ENCODE measurements at places on chromosomes 7 and 10.
A peak's percentile ranks its signal among the peaks of the same experiment; 100 is the strongest.

DNA sequence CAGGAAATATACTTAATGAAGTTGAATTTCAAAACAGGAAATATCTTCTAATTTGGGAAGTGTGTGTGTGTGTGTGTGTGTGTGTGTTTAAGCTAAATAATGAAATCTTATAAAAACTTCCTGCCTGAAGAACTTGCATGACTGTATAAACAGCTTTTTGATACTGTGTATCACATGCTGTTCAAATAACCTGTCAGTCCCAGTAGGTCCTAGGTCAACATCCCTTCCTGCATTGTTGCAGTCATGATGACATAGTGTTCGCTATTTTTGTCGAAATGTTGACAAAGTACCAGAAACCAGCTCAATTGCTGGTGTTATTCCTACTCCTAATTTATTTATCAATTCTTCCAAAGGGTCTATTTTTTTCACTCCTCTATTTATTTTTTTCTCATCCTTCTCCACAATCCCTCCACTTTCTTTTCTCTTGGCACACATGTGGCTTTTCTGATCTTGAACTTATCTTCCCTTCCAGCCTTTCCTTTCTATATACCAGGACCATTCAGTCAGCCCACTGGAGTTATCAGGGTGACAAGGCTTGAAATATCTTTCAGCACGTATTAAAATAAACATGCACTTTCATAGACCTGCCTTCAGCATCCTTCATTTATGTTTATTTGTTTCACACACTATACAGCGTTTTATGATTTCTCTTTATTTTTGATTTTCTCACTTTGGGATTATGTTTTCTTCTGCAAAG lies 115.8 kb downstream of the PLXDC2 start:
- no peak for DNase-seq

DNA sequence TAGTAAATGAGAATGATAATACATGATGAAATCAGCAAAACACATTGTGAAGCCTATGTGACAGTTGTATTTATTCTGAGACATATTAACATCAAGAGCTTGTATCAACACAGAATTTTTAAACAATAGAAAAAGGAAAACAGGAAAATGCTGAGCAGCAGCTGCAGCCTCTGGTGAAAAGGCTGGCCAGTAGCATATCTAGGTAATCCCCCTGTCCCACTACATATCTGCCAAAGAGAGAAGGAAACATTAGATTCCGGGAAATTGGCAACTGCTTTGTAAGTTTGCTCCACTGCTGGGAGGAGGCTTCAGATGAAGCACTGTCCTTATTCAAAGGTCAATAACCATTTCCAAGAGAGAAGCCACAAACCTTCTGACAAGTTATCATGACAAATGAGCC lies 89.4 kb downstream of the RALA start:
- no peak for DNase-seq

GRCh38 chr7:100897772-100898454 lies 2.2 kb upstream of the ACHE start:
- DNase-seq = no peak

DNA sequence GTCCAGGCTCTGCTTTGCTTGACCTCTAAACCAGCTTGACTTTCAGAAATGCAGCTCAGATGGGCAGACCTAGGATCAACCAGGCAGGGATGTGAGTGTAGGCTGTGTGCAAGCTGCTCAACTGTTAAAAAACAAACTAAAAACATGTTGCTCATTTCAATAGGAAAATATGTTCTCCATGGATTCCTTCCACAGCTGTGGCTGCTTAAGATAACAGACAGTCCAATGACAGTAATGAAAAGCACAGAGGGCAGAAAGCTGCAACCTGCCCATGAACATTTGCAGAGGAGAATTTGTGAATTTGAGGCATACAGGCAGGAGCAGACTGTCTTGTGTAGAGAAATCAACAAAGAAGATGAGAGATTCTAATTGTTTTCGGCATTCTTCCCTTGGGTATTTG lies 534.2 kb downstream of the CCSER2 start:
- DNase-seq = no peak

DNA sequence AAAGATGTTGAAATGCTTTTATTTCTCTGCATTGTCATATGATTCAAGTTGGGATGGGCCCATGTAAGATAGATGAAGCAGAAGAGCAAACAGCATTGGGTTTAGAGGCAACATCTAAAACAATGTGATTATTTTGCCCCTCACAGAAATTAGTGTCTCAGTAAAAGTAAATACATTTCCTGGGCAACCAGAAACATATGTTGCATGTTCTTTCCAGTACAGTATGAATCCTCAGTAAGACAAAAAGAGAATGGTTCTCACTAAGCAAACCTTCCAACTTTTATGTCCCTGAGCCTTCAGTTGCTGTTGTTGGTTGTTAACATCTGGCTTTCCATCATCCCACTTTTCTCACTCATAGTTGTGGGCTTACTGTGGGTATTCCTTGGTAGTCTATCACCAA lies 222.5 kb upstream of the PRPS1L1 start:
- no peak for DNase-seq

GRCh38 chr7:129471402-129471827 lies 30.9 kb upstream of the SMKR1 start:
- DNase-seq = no peak

DNA sequence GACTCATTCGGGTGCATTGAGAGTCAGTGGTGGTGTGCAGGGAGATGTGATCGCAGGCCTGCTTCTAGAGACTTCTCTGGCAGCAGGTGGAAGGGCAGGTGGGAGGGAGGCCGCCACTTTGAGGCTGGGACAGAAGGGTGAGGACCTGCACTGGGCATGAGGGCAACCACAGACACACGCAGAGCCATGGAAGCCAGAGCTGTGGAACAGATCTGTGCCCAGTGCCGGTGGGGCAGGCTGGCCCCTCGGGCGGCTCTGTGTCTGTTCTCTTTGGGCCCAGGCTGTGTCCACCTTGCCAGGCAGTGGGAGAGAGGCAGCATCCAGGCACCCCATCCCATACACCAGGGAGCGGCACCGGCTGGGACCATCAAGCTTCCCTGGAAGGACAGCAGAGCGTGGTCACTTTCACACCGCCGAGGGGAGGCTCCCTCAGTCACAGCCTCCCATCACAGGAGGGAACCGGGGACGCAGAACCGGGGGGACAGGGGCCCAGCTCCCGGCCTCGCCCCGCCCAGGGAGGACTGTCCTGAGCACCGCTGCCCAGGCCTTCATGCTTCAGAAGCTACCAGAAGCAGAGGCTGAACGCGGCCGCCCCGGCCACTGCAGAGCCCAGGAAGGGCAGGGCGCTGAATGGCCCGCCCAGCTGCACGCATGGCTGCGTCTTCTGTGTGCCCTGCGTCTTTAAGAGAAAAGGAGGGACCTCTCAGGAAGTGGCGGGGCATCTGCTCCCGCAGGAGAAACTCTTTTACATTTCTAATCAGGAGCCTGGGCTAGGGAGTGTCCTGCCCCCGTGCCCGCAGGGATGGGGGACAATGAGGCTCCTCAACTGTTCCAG lies 32.1 kb downstream of the EN2 start:
- no peak for DNase-seq

DNA sequence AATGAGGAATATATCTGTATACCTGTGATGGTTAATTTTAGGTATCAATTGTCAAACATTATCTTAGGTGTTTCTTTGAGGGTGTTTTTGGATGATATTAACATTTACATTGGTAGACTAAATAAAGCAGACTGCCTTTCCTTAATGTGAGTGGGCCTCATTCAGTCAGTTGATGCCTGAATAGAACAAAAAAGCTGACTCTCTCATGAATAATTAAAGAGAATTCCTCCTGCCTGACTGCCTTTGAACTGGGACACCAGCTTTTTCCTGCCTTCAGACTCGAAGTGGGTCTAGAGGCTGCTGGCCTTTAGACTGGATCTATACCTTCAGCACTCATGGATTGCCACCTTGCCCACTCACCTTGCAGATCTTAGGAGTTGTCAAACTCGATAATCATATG lies 117.9 kb upstream of the TMEM168 start:
- no peak for DNase-seq

GRCh38 chr7:115662120-115662519 lies 368.4 kb downstream of the TFEC start:
- peak; percentile 2 for DNase-seq

- no peak for DNase-seq
Observed at GRCh38 chr10:114491419-114491818, 87.1 kb upstream of the AFAP1L2 start.

GRCh38 chr7:601595-602340 lies 82.1 kb upstream of the PDGFA start:
- no peak for DNase-seq

DNA sequence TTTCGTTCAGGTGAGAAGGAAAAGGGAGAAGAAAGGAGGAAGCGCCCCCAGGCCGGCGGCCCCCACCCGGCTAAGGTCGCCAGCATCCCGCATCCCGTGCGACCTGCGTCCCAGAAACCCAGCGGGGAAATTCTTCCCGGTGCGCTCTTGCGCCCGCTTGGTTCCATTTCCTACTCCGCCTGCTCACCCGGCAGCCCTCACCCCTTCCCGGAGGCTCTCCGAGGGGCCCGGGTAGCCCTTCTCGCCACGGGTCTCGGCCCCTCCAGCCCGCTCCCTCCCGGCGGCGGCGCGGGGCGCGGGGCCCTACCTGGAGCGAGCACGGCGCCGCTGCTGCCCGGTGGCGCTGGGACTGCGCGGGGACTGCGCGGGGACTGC lies at the start of gene PRKCQ:
TSS of gene PRKCQ (minus strand) at position 373 of the 375 bp plus-strand sequence. CDS start 65,141 bp downstream, outside the sequence.
- DNase-seq = no peak

GRCh38 chr7:98909487-98909886 lies 31.2 kb downstream of the TRRAP start:
- DNase-seq = no peak

DNA sequence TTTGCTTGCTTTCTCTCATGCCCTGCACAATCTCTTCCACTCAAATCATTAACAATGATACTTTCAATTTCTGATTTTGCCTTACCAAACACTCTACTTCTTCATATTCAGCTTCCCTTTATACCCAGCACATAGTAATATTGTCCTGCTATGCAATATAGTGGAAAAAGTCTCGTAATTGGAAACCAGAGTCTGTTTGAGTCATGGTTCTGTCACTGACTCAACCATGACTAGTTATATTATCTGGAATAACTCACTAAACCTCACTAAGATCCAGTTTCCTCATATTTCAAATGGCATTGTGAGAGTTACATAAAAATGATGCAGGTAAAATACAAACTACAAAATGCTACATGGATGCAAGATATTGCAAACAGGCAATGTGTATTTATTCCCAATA lies 98.5 kb upstream of the LRRTM3 start:
- DNase-seq = no peak

DNA sequence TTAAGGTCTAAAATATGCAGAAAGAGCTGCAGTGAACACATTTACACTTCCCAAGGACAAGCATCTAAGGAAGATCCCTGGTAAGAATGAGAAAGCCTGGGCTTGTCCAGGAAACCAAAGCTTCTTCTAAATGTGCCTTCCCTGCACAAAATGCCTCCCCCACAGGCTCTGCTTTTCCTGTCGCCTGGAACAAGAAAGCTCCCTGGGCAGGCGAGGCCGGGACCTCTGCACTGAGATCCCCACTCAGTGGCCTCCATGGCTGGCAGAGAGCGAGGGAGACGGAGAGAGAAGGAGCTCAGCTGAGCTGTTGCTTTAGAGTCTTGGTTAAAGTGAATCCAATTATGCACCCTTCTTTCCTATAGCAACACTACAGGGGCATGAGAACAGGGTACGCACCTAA lies 75.6 kb downstream of the AMZ1 start:
- DNase-seq = no peak

GRCh38 chr10:118501171-118501570 lies 94.3 kb downstream of the PRLHR start:
- DNase-seq = no peak

GRCh38 chr10:45040921-45041542 lies 40.3 kb downstream of the ZNF22 start:
- no peak for DNase-seq

DNA sequence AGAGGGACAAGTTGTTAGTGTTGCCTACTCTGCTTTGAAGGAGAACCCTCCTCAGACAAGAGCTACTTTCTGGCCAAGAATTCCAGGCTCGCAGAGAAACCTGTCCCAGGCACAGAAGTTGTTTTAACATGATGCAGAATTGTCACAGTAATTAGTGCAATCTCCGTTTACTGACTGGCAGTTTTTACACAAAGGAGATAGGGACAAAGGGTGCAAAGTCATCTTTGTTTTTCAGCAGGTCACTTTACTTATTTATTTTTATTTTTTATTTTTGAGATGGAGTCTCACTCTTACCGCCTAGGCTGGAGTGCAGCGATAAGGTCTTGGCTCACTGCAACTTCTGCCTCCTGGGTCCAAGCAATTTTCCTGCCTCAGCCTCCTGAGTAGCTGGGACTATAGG lies 12.3 kb downstream of the TCF7L2 start:
- DNase-seq = no peak

- DNase-seq = peak; percentile 60
Observed at GRCh38 chr7:74023092-74023536, 4.9 kb upstream of the ELN start.

DNA sequence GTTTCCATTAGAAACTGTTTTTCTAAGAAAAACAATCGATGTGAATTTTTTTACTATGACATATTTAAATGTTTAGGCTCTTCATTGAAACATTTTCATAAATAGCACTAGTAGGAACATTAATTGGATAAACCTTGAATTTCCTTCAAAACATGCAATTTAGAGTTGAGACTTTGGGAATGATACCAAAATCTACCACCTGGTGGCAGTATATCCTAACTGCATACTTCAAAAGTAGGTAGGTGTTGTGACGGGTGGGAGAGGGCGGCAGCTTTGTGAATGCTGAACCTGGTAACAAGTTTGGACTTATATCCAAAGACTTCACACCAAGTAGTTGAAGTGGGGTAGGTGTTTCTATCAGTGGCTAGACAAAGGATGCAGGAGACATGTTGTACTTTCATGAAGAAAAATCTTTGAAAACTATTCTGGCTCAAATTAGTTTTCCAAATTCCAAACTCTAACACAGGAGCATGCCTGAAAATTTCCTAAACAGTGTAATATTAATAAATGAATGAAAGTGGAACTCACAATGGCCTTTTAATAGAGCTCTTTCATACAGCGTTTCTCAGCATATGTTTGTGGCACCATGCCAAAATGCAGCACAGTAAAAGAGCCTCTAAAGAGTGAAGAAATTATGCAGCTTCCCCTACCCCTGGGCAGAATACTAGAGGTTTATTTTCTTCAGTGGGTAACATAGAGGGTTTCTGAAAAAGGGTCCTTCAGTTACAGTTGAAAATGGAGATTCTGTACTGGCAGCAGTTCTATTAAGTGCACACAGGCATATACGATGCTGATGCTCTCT lies 201.0 kb upstream of the TPK1 start:
- DNase-seq = peak; percentile 48

- no peak for DNase-seq
Observed at GRCh38 chr7:121037957-121038716, 49.6 kb downstream of the CPED1 start.

All from fibroblast of gingiva (primary cell).